ENCODE measurements at places on chromosomes 4 and X.

GRCh38 chr4:621296-622070 is 3.9 kb upstream of the PDE6B start:
- DNase-seq, result no peak

GRCh38 chrX:103730147-103730795 is 19.6 kb downstream of the TMEM31 start:
- DNase-seq, result no peak

GRCh38 chrX:42696536-42697124 is 81.3 kb downstream of the PPP1R2C start:
- no peak for DNase-seq

DNA sequence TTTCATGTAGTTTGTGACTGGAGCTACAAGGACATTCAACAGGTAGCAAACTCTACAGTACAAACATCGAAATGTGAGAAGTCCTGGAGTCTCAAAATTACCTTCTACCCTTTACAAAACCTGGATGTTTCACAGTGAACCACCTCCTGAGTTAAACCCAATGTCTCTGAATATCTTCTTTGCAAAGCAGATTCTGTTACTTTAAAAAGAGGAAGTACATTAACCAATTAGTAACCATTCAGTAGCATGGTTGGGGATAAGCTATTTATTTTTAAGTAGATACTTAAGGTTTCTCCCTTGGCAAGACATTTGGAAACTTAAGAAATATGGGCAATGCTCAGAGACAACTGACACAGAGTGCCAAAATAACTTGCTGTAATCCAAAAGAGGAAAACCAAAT is 371.9 kb upstream of the NWD2 start:
- no peak for DNase-seq

DNA sequence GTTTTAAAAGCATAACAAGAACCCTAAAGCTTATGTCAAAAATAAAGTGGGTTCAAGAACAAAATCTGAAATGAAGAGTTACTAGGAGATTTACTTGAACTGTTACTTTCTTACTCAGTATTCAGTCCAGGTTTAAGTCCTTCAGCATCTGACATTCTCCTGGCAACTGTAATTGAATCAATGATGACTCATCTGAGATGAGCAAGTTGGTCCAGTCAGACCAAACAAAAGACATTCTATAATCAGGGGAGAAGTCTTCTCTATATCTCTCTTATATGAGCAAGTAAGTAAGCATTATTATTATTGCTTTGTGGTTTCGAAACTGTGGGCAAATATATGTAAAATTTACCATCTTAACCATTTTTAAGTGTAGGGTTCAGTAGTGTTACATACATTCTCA is 34.6 kb downstream of the MAP9 start:
- no peak for DNase-seq

DNA sequence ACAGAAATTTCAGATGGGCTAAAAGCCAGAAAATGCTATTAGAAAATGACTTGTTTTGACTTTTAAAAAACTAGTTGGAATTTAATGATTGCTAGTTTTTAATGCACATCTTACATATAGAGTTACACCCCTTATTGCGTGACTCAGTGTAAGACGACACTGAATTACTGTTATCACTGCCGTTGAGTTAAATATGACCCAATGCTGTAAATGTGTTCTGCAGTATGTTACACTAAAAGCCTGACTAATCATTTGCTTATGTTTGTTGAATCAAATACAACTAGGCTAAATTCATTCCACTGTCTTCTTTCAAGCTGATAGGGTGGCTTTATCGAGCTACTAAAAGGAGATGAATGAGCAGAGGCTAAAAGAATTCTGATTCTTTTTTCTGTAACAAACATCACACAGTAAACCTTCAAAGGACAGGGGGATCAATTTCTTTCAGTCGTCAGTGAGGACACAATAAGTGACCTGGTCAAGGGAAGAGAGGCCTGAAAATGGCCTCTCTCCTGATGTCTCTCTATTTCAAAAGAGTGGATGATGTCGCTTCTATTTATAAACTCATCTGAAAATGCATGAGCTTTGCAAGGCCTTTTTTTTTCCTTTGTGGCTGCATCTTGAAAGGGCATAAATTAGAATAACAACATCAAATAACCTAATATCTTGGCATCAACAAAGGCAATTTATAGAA is 142.2 kb upstream of the KCNIP4 start:
- DNase-seq, result no peak

DNA sequence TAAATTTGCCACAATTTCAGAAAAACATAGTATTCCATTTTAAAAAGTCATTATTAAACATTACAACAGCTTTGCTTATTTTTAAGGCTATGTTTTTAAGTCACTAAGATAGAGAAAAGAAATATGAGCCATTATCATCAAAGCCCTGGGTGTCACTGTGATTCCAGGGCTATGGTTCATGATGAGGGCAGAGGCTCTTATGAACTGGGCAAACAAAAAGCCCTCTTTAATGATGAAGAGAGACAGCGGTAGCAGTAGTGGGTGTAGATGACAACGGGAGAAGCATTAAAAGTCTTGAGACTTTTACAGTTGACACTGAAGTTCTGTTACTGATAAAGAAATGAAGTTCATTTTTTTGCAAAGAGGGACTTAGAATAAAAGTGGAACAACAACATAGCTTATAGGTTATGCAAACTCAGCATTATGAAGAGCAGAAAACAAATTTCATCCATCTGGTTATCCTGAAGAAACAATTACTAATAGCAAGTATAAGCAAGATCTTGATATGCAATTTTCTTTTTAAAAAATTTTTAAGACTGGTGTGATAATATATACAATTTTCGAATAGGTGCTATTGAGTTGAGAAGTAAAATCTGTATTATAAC is 202.7 kb upstream of the ETNPPL start:
- no peak for DNase-seq

- DNase-seq, result no peak
Measured at GRCh38 chr4:70607334-70607853, 15.3 kb downstream of the AMBN start.

- DNase-seq, result no peak
Measured at GRCh38 chrX:124023838-124024238, 62.3 kb downstream of the STAG2 start.

- DNase-seq, result no peak
Measured at GRCh38 chrX:55056820-55057674, 17.8 kb upstream of the PAGE2B start.

DNA sequence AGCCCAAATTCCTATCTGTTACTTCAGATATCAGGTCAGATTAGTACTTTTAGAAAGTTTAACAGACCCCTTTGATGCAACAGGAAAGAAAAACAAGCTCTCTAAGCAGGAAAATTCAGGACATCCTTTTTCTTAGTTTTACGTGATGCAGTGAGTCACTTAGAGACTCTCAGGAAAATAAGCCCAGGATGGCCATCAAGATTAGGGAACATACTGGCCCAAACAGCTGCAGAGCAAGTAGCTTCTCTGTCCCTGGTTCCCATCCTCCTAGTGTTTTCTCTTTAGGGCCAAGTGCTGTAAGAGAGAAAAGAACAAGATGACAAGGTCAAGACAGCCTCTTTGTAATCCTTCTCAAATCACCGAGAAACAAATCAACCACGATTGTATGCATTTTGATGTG is 219.1 kb downstream of the ZNF674 start:
- no peak for DNase-seq

- DNase-seq, result no peak
Measured at GRCh38 chr4:121227341-121227792, 63.2 kb upstream of the TNIP3 start.

DNA sequence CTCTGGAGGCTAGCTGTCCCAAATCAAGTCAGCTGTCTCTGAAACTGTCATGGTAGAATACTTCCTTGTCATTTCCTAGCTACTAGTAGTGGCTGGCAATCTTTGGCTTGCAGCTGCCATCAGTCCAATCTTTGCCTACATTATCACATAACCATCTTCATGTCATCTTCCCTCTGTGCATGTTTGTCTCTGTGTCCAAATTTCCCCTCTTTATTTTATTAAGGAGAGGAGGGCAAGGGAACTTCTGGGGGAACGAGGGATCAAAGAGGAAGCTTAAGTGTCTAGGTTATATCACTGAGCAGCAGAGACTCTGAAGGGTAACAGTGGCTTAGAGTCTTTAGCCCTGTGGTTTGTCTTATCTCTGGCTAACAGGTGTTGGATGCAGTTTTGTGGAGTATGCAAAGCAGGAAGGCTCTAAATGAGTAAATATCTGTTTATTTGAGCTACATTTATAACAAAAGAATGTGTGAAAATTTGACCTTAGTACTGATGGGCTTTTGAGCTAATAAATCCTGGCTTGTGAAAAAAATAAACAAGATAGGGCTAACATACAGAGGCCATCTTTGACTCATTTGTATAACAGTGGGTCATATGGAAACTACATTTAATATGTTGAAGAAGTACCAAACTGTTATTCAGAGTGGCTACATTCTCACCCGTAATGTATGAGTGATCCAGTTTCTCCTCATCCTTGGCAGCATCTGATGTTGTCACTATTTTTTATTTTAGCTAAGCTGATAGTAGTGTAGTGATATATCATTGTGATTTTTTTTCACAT is 49.4 kb upstream of the ENOX2 start:
- DNase-seq, result no peak

DNA sequence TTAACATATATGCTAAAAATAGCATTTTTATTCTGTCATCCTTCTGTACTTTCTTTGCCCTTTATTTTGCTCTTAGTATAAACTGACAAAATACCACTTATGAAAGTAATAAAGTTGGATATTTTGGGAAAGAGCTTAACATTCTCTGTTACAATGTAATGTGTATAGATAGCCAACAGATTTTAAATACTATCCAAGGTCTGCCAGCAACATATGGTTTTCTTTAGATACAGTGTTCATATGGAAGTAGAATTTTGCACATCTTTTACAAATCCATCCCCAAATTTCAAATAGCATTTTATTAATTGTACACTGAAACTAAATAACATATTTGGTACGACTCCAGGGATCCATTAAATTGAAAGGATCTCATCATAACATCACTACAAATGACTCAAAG is 268.6 kb upstream of the PCDH18 start:
- DNase-seq, result no peak

GRCh38 chr4:86831262-86832130 is 17.7 kb downstream of the SLC10A6 start:
- no peak for DNase-seq

GRCh38 chr4:189202869-189203271 is 737.8 kb upstream of the FRG1 start:
- no peak for DNase-seq

GRCh38 chr4:70943114-70943513 is 40.9 kb downstream of the MOB1B start:
- DNase-seq, result no peak

DNA sequence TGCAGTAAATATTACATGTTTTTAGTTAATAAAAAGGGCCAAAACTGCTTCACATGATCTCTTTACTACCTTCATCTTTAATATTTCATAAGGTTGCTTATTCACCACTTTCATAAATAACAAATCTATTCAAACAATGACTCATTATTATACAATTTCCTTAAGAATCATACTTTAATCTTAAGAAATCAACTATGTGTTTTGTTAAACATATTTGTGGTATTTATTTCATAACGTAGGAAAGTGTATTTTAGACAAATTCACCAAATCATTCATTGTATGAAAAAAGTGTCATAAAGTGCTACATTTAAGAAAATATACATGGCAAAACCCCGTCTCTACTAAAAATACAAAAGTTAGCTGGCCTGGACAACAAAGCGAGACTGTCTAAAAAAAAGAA is 150.5 kb upstream of the RXFP1 start:
- no peak for DNase-seq

DNA sequence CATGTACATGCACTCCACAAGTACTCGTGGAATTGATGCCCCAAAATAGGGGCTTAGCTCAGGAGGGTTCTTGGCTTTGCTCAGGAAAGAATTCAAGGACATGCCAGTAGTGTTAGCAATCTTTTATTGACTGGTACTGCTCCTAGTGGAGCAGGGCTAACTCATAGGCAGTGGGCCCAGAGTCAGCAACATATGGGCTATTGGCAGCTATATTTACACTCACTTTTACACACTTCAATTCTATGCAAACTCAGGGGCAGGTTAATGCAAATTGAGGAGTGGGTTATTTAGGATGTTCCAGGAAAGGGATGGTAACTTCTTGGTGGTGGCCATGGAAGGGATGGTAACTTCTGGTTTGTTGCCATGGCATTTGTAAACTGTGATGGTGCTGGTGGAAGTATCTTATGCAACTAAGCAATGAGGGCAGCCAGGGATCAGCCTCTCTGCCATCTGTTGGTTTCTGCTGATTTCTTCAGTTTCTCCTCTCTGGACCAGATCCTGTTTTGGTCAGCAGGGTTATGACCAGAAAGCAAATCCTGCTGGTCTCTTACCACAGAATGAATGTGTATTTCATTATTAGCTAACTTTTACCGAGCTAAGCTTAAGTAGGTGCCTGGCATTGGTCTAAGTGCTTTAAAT is 69.2 kb upstream of the FAT1 start:
- DNase-seq, result no peak

DNA sequence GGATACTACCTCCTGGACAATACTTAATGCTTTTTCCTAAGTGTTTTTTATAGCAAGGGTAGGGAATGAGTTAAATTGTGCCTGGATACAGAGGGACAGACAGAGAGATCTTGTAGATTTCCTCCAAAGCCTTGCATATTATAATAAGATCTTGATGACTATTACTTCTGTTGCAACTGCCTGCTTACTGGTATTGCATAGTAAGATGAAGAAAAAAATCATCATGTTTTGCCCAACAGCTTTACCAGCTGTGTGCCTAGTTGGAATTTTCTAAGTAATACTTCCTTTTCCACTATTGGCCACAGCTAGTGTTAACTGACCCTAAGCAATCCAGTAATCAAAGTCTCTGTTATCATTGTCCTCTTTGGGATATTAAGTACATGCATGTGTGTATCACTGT is 139.0 kb downstream of the DCK start:
- no peak for DNase-seq

DNA sequence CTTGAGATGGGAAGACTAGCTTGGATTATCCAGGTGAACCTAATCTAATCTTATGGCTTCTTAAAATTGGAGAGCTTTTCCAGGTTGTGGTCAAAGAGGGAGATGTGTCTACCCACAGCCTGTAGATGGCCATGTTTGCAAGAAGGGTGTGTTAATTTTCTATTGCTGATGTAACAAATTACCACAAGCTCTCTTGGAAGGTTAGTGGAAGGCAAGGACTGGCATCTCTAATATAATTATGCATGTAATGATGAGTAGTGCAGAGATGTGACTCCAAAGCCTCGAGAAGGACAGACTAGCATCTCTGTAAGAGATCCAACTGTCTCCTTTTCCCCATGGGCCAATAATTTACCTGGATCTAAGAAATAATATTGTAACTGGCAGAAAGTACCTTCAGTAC is 3.2 kb upstream of the ADH1B start:
- no peak for DNase-seq

- DNase-seq, result no peak
Measured at GRCh38 chr4:3440979-3441500, 728 bp upstream of the HGFAC start.

DNA sequence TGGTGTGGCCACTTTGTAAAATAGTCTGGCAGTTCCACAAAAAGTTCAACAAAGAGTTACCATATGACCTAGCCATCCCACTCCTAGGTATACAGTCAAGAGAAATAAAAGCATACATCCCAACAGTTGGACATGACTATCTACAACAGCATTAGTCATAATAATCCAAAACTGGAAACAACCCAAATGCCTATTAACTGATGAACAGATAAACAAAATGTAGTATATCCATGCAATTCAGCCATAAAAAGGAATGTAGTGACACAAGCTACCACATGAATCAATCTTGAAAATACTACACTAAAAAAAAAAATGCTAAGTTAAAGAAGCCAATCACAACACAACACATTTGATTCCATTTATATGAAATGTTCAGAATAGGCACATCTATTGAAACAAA is 16.1 kb downstream of the MED14 start:
- DNase-seq, result no peak

- DNase-seq, result no peak
Measured at GRCh38 chr4:19381068-19381467, 870.6 kb upstream of the SLIT2 start.

- no peak for DNase-seq
Measured at GRCh38 chr4:184575306-184575705, 73.9 kb downstream of the CASP3 start.

Measured in NCI-H1105 (cell line).